ENCODE measurements at places on chromosomes 16 and 17. TPM values are rescaled to one million over a fixed set of nuclear protein-coding genes. Genes with fewer than 3 reads are reported as not detected.

The RUNDC1 gene
- total RNA-seq, result 21.0 TPM

The SLC9A5 gene
- total RNA-seq, result 3.4 TPM

The HAP1 gene
- total RNA-seq, result 13.7 TPM

The HOXB6 gene
- total RNA-seq, result 0.96 TPM

The MILR1 gene
- not detected for total RNA-seq

The KRTAP4-6 gene
- not detected for total RNA-seq

The MYLK3 gene
- total RNA-seq, result 0.75 TPM

DNA sequence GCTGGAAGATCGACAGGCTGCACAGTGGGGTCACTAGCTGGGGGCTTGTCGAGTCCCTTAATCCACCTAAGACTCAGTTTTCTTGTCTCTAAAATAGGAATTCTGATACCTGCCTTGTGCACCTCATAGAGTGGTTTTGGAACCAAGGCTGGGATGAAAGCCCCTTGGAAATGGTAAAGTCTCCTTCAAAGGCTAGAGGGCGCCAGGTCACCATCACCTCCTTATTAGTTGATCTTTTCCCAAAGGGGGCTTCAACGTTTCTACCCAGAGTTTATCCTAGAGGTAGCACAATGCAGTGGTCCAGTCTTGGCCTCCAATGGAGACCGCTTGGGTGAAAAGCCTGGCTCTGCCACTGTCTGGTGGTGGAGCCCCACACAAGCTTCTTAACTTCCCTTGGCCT is 158.2 kb downstream of the AIPL1 start:
- DNase-seq, result no peak

GRCh38 chr16:81526935-81527334 is 82.3 kb downstream of the CMIP start:
- DNase-seq, result no peak

DNA sequence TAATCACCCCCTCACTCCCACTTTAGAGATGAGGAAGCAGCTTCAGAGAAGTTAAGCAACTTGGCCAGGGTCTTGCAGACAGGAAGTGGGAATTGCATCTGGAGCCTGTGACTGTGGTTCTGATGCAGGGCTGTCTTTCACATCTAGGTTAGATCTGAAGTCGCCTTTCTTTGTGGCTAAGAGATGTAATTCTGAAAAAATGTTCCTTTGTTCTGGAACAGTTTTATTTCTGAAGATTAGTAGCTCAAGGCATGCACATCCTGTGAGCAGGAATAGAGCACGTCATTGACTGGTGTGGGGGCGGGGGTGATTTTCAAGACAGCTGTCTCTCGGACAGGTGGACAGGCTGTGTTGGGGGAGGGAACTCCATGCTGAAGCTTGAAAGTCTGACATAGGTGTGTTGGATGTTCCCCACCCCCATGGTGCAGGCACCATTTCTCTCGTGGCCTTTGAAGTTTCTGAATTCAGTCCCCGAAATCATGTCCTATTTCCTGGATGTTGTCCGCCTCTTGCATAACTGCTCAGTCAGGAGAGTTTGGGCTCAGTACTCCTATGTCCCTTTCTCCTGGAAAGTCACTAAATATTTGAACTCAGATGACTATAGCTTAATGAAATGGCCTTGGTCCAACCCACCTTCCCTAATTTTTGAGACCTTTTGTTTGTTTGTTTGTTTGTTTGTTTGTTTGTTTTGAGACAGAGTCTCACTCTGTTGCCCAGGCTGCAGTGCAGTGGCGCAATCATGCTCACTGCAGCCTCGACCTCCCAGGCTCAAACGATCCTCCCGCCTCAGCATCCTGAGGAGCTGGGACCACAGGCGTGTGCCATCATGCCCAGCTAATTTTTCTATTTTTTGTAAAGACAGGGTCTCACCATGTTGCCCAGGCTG is 21.0 kb upstream of the HERPUD1 start:
- DNase-seq, result no peak

- no peak for DNase-seq
Measured at GRCh38 chr17:66692421-66692690, 142.6 kb upstream of the CACNG5 start.

DNA sequence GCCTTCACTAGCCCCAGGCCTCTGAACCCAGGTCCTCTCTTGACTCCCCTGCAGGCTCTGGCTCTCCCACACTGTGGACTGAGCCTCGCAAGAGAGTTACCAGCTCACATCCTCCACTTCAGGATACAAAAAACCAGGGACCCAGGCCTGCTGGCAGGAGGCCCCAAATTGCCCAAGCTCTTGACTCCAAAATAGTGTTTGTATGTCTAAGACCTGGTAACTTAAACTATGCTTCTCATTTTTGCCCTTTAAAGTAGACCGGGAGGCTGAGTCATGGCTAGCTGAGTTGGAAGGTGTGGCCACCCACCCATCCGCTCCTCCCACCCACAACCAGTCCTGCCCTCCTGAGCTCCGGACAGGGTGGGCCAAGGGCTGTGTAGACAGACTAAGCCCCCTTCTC is 250.0 kb downstream of the SOX9 start:
- DNase-seq, result no peak

DNA sequence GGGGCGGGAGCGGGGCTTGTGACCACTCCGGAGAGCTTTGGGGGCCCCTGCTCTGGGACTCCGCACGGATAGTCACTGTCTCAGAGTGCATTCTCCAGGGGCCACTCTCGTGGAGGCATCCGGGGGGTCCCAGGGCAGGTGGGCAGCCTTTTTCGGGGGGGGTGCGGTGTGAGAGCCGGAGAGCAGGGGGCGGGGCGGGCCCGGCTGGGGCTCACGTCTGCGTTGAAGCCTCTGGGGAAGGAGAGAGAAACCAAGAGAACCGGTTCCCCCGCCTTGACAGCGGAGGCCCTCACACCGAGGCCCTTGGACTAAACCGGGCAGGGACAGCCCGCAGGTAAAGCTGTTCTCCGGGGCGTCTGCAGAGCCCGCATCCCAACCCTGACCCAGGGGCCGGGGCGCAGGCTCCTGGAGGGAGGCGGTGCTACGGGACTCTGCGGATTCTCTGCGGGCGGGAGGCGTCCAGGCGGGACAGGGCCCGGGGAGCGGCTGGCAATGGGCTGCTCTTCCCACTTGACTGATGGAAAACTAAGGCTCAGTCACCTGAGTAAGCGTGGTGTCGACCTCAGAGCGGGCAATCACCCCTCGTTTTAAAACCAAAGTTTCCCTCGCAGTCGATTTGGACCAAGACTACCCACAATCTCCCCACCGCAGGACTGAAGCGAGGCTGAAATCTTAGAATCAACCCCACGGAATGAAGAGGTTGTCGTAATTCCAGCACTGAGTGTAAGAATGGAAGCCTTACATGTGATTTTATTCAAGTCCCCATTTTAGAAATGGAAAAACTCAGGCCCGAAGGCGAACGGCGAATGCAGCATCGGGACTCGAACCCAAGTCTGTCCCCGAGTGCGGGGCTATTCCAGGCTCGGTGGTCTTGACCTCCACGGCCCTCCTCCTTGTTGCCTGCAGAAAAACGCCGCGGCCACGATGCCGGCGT is 49.6 kb upstream of the AMZ2 start:
- DNase-seq, result no peak

GRCh38 chr16:6160871-6161270 is 1063.3 kb upstream of the EEF2KMT start:
- DNase-seq, result no peak

- DNase-seq, result no peak
Measured at GRCh38 chr17:77388384-77389306, 247.9 kb downstream of the SEC14L1 start.

GRCh38 chr16:78413651-78414050 is 314.2 kb downstream of the WWOX start:
- DNase-seq, result no peak

GRCh38 chr17:1686086-1686485 is 1.4 kb upstream of the PRPF8 start:
- DNase-seq, result no peak

DNA sequence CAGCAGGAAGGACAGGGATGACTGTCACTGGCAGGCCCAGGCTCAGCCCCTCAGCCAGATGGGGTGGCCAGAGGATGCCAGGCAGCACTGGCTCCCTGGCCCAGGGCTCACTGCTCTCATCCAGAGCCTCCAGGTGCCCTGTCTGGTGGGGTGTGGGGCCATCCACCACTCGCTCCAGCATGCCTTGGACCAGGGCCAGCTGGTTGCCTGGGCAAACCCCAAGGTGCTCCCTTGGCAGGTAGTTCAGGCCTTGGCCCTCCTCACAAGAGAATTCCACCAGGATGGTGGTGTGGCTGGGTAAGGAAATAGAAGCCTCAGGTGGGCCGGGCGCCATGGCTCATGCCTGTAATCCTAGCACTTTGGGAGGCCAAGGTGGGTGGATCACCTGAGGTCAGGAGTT is 29.4 kb downstream of the LGALS9 start:
- no peak for DNase-seq

DNA sequence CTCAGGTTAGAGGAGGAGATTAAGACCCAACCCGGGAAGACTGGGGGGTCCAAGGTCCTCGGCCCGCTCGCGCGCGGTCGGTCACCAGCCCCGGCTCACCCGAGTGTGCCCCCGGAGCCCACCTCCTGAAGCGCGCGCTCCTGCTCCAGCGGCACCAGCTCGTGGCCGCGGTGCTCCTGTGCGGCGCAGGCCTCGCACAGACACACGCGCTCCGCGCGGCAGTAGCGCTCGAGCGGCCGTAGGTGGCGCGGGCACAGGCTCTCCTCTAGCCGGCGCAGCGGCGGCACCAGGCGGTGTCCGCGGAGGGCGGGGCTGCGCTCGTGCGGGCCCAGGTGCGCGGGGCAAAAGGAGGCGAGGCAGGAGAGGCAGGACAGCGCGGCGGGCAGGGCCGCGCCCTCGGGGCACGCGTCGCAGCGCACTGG is 618 bp downstream of the TRIM47 start:
- DNase-seq, result peak; percentile 62

- no peak for DNase-seq
Measured at GRCh38 chr17:6346986-6347385, 87.9 kb downstream of the AIPL1 start.

- DNase-seq, result no peak
Measured at GRCh38 chr17:2022647-2023240, 2.4 kb downstream of the RTN4RL1 start.

- DNase-seq, result no peak
Measured at GRCh38 chr17:76314392-76315227, 6.5 kb upstream of the QRICH2 start.

GRCh38 chr17:50155115-50155819 is 4.8 kb upstream of the PPP1R9B start:
- DNase-seq, result no peak

DNA sequence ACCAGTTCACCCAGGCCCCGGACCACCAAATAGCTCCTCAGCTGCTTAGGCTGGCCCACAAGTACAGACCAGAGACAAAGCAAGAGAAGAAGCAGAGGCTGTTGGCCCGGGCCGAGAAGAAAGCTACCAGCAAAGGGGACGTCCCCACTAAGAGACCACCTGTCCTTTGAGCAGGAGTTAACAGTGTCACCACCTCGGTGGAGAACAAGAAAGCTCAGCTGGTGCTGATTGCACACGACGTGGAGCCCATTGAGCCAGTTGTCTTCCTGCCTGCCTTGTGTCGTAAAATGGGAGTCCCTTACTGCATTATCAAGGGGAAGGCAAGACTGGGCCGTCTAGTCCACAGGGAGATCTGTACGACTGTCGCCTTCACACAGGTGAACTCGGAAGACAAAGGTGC is 15.4 kb downstream of the FOXF1 start:
- no peak for DNase-seq

DNA sequence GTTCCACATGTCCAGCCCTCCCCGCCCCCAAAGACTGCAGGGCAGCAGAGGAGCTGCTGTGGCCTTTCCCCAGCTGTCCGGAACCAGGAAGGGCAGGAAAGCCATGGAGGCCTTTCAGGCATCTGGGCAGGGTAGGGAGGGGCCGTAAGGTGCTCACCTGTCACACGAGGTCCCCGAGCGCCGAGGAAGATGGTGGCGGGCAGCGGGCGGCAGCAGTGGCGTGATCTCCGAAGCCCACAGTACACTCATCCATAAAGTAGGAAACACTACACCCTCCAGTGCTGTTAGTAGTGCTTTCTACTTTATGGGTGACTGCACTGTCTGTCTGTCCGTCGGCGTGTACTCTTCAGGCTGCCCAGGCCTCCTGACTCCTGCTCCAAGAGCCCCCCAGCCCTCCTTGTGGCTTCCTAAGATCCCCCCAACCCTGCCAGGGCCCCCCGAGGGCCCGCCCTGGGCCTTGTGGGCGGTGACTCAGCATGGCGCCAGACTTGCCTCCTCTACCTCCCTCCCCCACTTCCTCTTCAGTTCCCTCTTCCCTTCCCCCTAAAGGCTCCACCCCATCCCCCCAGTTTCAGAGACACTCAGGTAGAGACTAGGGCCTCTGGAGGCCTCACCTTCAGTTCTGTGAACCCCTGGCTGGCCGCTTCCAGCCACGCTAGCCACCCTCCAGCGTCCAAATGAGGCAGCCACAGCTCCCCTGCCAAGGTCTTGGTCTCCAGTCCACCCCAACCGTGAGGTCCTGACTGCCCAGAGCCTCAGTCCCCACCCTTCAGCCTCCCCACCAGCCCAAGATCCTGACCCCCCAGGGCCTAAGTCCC is 2.6 kb upstream of the TSPOAP1 start:
- DNase-seq, result no peak

DNA sequence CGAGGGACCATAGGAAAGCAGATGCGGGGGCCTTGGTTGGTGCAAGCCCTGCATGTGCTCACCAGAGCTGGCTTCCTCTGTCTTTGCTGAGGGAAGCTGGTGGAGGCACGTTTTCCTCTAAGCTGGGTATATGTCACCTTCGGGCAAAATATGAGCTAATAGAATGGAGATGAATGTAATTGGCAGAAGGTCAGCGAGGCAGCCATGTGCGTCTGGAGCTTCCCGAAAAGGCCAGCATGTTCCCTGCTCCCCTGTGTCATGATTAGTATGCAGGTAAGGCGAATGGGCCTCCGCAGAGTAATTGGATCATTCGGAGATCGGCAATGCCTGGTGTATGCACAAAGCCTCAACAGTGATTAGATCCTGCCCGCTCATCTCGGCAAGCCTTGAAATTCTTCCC is 806.2 kb upstream of the EEF2KMT start:
- DNase-seq, result no peak

GRCh38 chr17:43411369-43411677 is 12.5 kb downstream of the ARL4D start:
- DNase-seq, result no peak

- DNase-seq, result no peak
Measured at GRCh38 chr17:80023481-80024205, 12.0 kb downstream of the TBC1D16 start.

DNA sequence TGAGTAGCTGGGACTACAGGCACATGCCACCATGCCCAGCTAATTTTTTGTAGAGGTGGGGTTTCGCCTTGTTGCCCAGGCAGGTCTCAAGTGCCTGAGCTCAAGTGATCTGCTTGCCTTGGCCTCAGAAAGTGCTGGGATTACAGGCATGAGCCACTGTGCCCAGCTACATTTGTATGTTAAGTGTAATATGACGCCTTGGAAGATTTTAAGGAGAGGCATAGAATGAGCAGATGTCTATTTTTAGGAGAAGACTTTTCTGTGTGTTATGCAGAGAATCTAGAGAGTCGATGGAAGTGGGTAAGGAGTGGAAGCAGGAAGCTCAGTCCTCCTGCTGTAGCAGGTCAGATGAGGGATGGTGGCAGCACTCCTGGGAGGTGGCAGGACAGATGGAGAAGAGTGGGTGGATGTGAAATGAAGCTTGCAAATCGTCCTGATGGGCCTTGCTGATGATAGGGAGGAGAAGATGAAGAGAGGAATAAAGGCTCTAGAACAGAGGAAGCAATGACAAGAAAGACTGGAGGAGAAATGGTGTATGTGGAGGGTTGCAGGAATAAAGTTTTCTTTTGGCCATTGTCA is 125.3 kb downstream of the SHISA6 start:
- no peak for DNase-seq

GRCh38 chr17:5630434-5630833 is 46.1 kb upstream of the NLRP1 start:
- DNase-seq, result no peak
